ENCODE measurements at places on chromosomes 16 and 17. TPM values are rescaled to one million over a fixed set of nuclear protein-coding genes. Genes with fewer than 3 reads are reported as not detected.

GRCh38 chr17:45050481-45051059 is 862 bp downstream of the DCAKD start:
- DNase-seq, result peak; percentile 37

DNA sequence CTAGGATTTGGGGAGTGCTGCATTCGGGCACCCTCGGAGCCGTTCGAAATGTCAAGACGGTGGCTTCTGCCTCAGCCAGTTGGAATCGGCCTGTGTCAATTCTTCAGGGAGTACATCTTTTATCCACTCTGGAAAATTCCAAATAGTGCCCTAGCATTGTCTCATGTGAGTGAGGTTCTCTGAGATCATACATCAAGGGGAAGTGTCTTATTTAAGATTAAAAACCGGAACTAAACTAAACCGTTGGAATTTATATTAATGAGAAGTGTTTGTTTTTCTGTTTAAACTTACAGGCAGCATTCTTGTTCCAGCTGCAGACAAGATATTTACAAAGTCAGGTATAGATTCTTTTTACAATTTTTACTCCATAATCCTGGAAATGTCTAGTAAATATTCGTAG is 56.8 kb downstream of the SLC47A1 start:
- DNase-seq, result no peak

GRCh38 chr16:76946879-76947278 is 244.1 kb upstream of the MON1B start:
- DNase-seq, result peak; percentile 92

TUBB3 gene
- 152 TPM for polyA plus RNA-seq
